Osteoblast (primary cell): ENCODE measurements at places on chromosomes 6 and 20. TPM values are rescaled to one million over a fixed set of nuclear protein-coding genes. Genes with fewer than 3 reads are reported as not detected.

DNA sequence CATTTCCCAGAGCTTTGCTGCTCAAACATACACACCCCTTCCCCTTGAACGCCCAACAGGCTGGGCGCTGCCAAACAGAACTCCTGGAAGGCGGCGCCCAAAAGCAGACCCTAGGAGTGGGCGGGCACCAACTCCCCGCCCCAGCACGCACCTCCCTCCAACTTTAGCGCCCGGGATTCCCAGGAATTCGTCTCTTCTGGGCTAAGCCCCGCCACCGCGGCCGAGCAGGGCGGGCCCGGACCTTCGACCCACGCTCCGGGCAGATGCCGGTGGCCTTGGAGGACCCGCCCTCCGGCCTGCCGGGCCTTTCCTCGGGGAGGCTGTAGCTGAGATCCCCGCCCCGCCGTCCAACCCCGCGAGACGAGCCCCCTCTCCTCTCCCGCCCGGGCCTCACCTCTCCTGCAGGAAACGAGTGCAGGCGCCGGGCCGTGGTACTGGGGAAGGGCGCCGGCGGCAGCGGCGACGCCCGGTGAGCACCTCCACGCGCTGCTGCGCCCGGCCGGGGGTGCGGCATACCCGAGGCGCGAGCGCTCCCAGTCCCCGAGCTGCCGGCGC, 659 bp downstream of the MCUR1 start:
- peaks cover 10% of the 10 kb centered on the region for H3K4me1 ChIP-seq
- H3K27ac ChIP-seq: peak overlapping the region; percentile 66
- H3K4me3 ChIP-seq: peak overlapping the region; percentile 89
- DNase-seq: peak; percentile 97
- no peaks in the 10 kb centered on the region for H3K36me3 ChIP-seq
- H3K27me3 ChIP-seq: no peaks in the 10 kb centered on the region

DNA sequence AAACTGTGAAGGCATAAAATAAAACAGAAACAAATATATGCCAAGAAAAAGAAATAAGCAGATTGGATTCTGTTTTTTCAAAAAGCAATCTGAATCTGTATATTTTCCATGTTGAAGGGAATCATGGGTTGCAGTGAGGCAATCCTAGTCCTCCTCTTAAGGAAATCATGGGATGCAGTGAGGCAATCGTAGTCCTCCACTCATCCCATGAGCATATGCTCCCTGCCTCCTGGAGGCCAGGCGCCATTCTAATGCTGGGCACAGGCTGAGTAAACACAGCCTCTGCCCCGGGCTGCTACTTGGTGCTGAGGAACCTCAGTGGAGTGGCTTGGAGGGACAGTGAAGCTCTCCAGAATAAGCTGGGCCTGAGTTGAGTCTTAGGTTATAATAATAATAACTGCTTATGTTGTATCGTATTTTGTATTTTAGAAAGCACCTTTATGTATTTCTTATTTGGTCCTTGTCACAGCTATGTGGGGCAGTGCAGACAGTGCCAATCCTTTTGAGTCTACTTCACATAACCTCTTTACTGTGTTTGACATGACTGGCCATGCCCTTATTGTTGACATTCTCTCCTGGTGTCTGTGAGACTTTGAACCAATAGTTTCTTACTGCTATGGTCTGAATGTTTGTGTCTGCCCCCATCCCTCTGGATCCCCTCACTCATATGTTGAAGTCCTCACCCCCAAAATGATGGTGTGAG, 56.6 kb upstream of the CITED2 start:
- DNase-seq: no peak
- no peak overlapping the region for H3K27ac ChIP-seq
- H3K4me1 ChIP-seq: no peaks in the 10 kb centered on the region
- H3K27me3 ChIP-seq: no peaks in the 10 kb centered on the region
- H3K36me3 ChIP-seq: no peaks in the 10 kb centered on the region
- no peak overlapping the region for H3K4me3 ChIP-seq

DNA sequence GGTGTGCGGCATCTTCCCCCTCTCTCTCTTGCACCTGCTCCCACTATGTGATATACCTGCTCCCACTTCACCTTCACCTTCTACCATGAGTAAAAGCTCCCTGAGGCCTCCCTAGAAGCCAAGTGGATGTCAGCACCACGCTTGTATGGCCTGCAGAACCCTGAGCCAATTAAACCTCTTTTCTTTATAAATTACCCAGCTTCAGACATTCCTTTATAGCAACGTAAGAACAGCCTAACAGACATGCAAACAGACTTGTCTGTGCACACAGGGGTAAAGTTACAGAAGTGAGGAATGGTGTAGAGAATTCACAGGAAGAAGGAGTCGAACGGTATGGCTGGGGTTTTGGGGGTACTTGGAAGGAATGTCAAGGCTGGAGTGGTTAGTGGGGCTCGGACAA, 14.8 kb upstream of the TGM2 start:
- H3K27ac ChIP-seq: no peak overlapping the region
- H3K4me1 ChIP-seq: peaks cover 5% of the 10 kb centered on the region
- H3K27me3 ChIP-seq: no peaks in the 10 kb centered on the region
- DNase-seq: no peak
- no peak overlapping the region for H3K4me3 ChIP-seq

- peaks cover 31% of the 10 kb centered on the region for H3K4me1 ChIP-seq
- H3K36me3 ChIP-seq: no peaks in the 10 kb centered on the region
- no peak overlapping the region for H3K27ac ChIP-seq
Observed at GRCh38 chr6:14880052-14880451, 365.8 kb upstream of the JARID2 start.

GRCh38 chr6:129454488-129454887, 255.5 kb downstream of the ARHGAP18 start:
- H3K4me1 ChIP-seq: no peaks in the 10 kb centered on the region
- no peak overlapping the region for H3K27ac ChIP-seq
- no peak for DNase-seq
- H3K27me3 ChIP-seq: no peaks in the 10 kb centered on the region

GRCh38 chr6:167122041-167122826, 662 bp upstream of the CCR6 start:
- H3K27ac ChIP-seq: no peak overlapping the region
- H3K4me1 ChIP-seq: no peaks in the 10 kb centered on the region
- no peaks in the 10 kb centered on the region for H3K27me3 ChIP-seq
- H3K36me3 ChIP-seq: no peaks in the 10 kb centered on the region

DNA sequence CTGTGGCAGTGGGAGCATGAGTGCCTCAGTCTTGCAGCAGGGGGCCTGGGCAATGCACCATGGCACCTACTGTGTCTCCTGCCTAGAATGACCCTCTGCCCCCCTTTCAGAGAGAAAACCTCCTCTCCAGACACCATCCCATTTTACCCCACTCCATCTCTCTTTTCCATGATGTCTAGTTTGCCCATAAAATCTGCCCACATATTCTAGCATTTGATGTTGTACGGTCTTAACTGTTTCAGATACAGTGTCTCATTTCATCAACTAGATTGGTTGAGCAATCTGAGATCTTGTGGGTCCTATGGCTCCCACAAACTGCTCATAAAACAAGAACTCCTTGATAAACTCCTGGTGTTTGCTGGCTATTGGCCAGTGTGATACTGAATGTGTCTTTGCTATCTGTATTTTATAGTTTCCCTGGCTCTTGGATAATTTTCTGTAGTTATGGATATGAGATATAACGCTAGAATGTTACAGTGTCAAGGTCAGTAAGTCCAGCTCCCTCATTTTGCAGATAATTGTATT, 8.1 kb downstream of the PNPLA1 start:
- peaks cover 64% of the 10 kb centered on the region for H3K27me3 ChIP-seq
- no peak overlapping the region for H3K27ac ChIP-seq
- H3K4me1 ChIP-seq: no peaks in the 10 kb centered on the region
- H3K4me3 ChIP-seq: no peak overlapping the region
- DNase-seq: no peak
- no peaks in the 10 kb centered on the region for H3K36me3 ChIP-seq

DNA sequence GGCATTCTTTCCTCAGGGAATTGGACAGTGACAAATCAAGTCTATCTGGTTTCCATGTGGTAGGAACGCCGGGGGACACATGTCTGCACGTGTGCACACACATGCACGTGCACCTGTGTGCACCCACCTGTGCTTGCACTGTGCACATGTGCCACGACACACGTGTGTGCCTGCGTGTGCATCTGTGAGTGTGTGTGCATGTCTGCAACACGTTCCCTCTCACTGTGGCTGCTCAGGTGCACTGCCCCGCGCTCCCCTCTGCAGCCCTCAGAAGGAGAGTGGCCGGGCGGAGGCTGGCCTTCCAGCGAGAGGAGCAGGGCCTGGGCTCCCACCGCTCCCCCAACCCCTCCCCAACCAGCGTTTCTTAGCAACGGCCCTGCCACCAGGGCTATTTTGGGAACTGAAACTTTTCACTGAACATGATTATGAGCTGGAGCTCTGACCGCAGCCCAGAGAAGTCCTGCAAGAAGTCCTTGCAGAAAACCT, 147.8 kb downstream of the PHACTR3 start:
- H3K27ac ChIP-seq: no peak overlapping the region
- H3K4me3 ChIP-seq: no peak overlapping the region
- H3K27me3 ChIP-seq: peaks cover 4% of the 10 kb centered on the region
- H3K4me1 ChIP-seq: peaks cover 3% of the 10 kb centered on the region

Gene BTNL2
- total RNA-seq: not detected in 2 replicates

Gene IL20RA
- total RNA-seq: 0.29 and 0.36 TPM in 2 replicates

Gene WFDC12
- total RNA-seq: not detected in 2 replicates

Gene ZNF322
- 21.7 and 22.7 TPM in 2 replicates for total RNA-seq

Gene DBNDD2
- total RNA-seq: 8.7 and 13.0 TPM in 2 replicates

Gene GPSM3
- total RNA-seq: 0.88 and 1.1 TPM in 2 replicates
